ENCODE measurements at places on chromosomes 1 and 21.

DNA sequence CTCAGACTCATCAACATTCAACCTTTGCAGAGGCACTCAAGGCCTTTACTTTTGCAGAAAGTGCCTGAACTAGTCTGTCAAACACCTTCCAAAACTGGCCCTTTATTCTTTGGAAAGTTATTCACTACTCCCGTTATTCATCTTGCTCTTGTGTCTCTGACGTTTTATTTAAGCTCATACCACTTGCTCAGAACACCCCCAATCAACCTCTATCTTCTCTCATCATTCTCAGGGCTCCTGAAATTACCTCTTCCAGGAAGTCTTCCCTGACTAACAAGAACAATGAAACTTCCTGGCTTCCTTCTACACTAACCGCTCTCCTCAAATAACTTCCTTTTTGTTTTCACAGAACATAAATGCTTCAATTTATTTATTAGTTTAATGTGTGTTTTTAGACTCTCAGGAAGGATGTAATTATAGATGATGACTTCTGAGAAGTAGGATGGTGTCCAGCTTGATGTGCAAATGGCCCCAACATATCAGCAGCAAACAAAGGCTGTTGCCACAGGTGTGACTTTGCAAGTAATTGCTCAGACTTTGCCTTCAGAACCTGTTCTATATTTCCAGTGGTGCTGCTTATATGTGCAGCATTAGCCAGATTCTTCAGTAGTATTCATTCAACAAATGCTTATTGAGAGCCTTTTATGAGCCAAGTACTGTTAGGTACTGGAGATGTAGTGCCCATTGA is 22.8 kb upstream of the BATF3 start:
- no peak for DNase-seq

- DNase-seq = no peak
These were observed 51.9 kb upstream of the CD34 start for GRCh38 chr1:207962716-207963426.

DNA sequence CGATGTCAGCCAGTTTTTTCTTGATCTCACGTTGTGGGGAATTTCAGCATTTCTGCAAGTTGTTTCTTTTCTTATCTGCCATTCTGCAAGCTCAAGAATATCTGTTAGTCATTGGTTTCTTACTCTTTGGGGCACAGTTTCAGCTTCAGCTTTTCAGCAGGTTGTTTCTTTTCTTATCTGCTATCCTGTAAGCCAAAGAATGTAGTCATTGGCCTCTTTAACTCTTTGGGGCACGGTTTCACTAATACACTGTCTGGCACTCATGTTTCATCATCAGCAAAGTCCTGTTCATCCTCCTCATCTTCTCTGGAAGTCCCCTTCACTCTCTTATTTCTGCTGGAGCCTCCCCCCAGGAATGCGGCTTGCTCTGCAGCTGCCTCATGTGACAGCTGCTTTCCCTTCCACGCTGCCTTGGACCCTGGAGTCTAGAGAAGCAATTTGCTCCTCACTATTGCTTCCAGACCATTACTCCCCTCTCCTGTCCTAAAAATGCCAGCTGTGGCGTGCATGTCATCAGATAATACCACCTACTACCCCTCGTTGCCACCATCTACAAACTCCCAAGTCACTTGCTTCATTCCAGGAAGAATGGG is 67.0 kb upstream of the CACNA1E start:
- DNase-seq = no peak

GRCh38 chr1:51088474-51088873 is 13.6 kb upstream of the C1orf185 start:
- DNase-seq = no peak

GRCh38 chr1:58109646-58110200 is 436.8 kb downstream of the OMA1 start:
- no peak for DNase-seq

- no peak for DNase-seq
These were observed 45.4 kb upstream of the TDRD10 start for GRCh38 chr1:154456631-154457030.

Measured in stimulated activated CD8-positive, alpha-beta memory T cell treated with anti-CD3 and anti-CD28 coated beads, Interleukin-7, amount 100 ng/mL, for 1 hour (primary cell).